Right cardiac atrium (tissue), 5 donors: ENCODE measurements at places on chromosomes 4 and X.

- peak; percentile 45 for DNase-seq
Observed at GRCh38 chr4:3830774-3831528, 64.8 kb downstream of the ADRA2C start.

DNA sequence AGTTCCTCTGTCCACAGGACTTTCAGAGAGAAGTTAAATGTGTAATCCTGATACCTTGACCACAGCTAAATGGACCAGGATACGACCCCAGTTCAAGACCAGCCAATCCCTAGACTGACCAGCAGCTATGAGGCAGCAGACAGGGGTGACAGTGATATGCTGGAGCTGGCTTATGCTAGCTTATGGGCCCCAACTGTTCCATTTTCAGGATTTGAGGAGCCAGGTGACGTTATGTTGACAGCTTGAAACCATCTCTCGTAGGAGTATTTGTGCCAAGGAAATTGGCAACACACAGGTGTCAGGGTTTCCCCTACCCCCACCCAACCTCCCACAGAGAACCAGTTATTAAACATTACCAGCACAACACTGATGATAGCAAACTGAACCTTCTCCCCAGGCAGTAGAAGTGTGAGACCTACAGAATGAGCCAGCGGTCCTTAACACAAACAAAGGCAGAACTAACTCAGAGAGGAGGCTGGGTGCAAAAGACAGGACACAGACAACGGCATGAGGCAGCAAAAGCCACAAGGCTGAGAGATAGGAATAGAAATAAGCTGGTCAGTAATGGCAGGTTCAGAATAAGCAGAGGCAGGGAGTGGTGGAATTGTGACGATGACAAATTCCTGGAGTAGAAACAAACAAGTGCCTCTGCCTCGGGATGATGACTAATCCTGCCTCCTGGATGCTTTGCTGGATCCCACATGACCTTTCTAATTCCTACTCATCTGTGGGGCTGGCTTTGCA, 85.6 kb upstream of the CPEB2 start:
- peak; percentile 43 for DNase-seq

DNA sequence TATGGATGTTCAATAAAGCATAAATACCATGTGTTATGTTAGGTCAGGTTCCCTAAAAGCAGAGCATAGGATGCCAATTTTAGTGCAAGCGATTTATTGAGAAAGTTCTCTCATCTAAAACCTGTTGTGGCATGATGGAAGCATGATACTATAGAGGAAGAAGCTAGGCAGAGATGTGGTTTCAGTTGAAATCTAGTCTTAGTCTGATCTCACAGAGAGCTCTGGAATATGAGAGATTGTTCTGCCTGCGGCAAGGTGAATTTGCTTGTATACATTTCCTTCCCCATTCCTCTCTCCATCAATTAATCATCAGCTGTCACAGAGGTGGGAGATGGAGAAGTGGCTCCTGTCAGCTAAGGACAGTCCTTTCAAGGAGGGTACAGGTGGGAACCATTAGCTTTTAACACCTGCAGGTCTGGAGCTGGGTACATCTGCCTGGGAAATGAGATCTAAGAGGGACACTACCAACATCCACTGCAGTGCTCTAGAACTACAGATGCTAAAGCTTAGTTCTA, 252.4 kb downstream of the CFAP299 start:
- no peak for DNase-seq

- DNase-seq = no peak
Observed at GRCh38 chr4:39731908-39732307, 34.0 kb downstream of the UBE2K start.

- DNase-seq = no peak
Observed at GRCh38 chr4:92864096-92864495, 560.3 kb downstream of the GRID2 start.

GRCh38 chr4:81358154-81358553, 113.6 kb downstream of the RASGEF1B start:
- no peak for DNase-seq

GRCh38 chrX:148049441-148049840, 68.3 kb downstream of the FMR1NB start:
- DNase-seq = no peak

DNA sequence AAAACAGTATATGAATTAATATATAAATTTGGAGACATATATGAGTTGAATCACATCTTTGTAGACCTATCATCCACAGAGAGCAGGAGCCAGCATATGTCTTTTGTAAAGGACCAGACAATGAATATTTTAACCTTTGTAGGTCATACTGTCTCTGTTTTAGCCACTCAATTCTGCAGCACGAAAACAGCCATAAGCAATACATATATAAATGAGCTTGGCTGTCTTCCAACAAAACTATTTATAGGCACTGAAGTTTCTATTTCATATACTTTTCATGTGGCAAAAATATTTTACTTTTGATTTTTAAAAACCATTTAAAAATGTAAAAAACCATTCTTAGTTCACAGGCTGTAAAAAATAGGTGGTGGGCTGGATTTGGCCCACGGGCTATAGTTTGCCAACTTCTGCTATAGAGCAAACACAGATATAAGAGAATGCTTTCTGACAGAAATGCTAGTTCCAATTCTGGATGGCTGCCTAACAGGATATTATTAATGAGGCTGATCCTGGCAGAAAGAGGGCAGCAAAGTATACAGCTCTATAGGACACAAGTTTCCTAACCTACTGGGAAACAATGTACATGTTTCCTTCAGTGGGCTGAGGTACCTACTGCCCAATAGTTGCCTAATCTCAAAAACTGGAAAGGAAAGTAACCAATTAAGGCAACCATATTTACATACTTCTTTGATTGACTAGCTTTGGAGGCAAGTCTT, 58.1 kb upstream of the UCP1 start:
- no peak for DNase-seq

DNA sequence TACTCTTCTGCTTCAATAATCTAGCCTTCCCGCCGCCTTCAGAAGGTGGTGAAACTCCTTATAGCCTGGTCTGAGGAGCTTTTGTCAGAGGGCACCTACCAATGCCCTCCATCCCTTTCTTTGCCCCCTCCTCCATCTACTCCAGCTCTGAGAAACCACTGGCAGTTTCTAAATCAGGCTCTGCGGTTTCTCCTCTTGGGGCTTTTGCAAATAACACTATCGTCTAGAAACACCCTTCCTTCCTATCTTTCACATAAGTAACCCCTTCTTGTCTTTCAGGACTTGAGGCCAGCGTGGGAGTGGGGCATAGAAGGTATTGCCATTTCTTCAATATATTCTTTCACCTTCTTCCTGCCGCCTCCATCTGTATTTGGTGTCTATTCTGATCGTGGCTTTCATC, 1.2 kb upstream of the EFHC2 start:
- no peak for DNase-seq

DNA sequence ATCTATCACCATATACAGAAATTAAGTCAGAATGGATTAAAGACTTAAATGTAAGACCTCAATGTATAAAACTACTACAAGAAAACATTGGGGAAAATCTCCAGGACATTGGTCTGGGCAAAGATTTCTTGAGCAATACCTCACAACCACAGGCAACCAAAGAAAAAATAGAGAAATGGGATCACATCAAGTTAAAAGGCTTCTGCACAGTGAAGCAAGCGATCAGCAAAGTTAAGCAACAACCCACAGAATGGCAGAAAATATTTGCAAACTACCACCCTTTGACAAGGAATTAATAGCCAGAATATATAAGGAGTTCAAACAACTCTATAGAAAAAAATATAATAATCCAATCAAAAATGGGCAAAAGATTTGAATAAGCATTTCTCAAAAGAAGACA, 236.9 kb upstream of the EMCN start:
- DNase-seq = no peak

- no peak for DNase-seq
Observed at GRCh38 chr4:90099812-90100211, 27.4 kb upstream of the CCSER1 start.

- DNase-seq = no peak
Observed at GRCh38 chrX:40816906-40817305, 81.6 kb upstream of the MED14 start.

- DNase-seq = no peak
Observed at GRCh38 chr4:99202536-99202935, 16.5 kb downstream of the ADH6 start.

GRCh38 chr4:36227913-36228312, 16.4 kb downstream of the ARAP2 start:
- no peak for DNase-seq

DNA sequence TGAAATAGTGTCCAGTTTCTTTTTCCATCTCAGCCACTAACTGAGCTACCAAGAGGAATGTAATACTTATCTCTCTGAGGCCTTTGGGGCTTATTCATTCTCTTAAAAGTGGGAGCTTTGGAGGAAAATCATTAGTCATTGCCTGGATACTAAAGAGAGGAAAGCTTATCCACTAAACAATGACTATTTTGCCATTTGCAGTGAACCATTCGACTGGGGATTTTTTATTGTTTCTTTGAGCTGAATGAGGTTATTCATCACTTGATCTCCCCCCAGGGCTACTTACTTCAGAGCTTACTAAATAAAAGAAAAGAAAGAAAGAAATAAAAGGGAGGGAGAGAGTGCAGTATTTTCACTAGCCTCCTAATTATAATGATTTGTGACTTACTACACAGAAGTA, 1329.5 kb upstream of the TENM3 start:
- no peak for DNase-seq

DNA sequence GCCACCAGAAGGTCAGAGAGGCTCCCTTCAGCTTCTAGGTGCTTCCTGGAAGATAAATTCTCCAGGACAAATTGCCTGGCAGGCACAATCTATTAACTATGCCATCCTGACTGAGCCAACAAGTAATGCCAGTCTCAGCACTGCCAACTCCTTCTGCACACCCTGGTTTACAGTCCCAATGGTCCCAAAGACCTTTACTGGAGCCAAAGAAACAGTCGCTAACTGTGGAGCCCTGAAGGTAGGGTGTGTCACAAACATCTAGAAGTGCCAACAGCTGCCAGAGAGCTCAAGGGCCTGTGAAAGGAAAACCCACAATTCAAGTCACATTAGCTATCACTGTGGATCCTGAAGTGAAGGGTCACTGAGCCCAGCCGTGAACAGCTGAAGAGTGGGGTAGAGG, 34.9 kb upstream of the CITED1 start:
- DNase-seq = no peak

GRCh38 chrX:16394290-16394689, 227.0 kb downstream of the MAGEB17 start:
- DNase-seq = no peak

DNA sequence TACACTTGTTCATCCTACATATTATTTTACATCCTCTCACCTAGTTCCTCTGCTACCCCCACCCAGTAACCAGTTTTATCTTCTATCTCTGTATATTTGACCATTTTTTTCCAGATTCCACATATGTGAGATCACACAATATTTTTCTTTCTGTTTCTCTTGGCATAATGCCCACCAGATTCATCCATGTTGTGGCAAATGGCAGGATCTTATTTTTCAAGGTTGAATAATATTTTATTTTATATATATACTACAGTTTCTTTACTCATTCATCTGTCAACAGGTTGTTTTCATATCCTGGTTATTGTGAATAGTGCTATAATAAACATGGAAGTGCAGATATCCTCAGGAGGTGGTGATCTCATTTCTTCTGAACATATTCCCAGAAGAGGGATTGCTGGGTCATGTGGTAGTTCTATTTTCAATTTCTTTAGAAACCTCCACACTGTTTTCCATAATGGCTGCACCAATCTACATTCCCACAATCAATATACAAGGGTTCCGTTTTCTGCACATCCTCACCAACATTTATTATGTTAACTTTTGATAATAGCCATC, 48.2 kb downstream of the THAP9 start:
- no peak for DNase-seq
